ENCODE measurements at places on chromosomes 2 and 18.
A peak's percentile ranks its signal among the peaks of the same experiment; 100 is the strongest.

GRCh38 chr2:23383100-23383499 is 1.9 kb upstream of the KLHL29 start:
- DNase-seq = no peak

DNA sequence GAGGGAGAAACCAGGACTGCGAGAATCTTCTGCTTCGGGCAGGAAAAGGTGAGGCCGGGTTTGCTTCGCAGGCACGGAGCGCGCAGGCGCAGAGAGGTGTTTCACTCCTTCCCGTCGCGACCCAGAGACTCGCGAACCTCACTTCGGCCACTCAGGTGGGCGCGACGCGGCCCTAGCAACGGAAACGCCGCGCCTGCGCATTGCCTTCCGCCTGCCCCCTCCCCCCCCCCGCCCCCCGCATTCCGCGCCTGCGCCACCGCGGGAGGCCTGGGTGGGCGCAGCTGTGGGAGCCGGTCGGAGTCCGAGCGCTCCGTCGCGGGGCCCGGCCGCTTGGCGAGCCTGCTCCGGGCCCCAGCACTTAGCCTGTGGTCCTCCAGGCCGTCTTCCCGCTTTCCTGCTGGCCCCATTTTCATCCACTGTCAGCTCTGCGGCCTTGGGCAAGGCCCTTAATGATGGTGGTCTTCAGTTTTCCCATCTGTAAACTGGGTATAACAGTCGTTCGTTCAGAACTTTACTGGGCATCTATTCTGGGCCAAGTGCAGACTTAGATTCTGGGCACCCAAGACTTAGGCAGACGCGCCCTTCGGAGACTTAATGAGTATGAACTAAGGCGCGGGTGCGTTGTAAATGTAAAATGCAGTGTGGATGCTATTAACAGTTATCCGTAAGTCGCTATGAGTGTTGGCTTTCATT is 62.1 kb upstream of the ACKR3 start:
- DNase-seq = no peak

DNA sequence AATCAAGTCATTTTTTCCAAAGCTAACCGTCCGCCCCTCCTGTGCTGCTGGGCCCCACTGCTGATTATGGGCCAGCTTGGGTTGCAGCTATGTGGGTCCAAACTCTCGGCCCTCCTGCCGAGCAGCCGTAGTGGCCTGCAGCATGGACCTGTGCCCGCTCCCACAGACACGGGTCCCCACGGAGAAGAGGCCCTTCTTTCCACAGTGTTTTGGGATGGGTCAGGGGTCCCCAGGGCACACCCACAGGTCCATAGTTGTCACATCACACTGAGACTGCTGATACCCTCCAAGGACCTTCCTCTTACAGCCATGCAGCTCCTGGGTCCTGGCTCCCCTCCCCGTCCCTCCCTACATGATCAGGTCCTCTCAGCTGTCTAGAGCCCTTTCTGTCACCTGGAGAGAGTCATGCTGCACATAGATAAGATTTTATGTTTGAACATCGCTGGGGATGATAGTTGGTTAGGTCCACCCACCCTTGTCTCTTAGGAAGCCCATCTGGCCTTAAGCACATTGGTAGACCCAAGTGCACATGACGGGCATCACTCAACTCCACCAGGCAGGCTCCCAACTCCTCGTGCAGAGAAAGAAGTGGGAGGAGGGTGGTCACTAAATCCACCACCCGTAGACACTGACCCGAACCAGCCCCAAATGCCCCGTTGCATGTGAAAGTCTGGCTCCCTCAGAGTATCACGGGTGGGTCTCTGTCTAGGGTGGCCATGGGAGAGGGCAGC is 17.5 kb downstream of the GPR55 start:
- no peak for DNase-seq

- no peak for DNase-seq
Measured at GRCh38 chr2:11011359-11011758, 99.6 kb downstream of the KCNF1 start.

DNA sequence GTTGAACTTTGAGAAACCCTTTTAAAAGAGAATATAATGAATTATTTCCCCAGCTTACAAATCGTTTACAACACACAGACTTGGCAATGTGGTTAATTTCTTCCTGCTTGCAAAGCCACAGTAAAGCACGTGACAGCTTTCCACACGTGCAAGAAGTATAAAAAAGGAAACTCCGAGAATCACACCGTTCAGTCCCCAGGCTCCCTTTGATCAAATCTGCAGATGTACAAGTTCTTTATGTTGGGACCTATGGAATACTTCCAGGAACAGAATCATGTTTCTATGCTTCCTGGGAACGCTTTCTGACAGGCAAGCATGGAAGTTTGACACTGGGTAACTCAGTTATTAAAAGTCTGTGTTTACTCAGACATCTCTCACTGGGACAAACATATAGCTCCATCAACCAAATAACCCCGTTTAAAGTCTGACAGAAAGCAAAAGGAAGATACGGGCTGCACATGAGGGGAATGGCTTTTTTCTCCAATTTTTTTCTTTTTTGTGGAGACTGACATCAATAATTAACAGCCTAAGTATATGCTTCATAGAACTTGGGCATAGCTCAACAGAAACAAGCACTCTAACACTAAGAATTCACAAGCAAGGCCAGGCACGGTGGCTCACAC is 134.8 kb downstream of the EIPR1 start:
- DNase-seq = no peak

- DNase-seq = no peak
Measured at GRCh38 chr2:46411245-46411641, 68.1 kb upstream of the TMEM247 start.

DNA sequence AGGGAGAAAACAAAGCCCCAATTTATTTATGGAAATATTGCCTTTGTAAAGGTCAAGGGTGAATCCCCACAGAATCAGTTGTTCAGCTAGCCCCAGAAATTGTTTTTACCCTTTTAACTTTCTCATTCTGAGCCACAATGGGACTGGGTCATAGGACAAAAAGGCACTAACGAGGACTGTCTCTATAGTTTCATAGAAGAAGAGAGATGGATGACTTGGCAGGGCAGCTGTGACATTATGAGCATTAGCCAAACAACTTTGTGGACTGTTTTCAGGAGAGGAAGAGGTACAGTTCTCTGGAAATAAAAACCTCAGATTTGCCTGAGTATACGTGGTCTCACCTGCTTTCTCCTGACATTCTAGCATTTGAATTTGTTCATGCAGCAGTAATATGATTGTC is 1155.8 kb upstream of the CHAC2 start:
- DNase-seq = no peak

DNA sequence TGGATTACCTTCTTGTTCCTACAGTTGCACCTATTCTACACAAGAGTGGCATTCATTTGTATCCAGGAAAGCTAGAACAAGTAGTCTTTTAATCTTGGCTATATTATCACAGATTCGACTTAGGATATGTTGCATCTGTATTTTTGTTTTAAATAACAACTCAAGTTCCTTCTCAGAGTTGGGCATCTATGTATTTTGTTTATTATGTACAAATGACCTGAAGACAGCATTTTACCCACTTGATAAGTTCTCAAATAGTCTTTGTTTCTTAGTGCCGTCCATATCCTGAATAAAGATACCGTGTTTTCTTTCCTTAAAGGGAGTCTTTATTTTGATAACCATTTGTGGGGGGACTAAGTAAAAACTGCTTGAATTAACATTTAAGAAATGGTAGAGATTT is 2.9 kb downstream of the ITPRID2 start:
- DNase-seq = peak; percentile 24

- DNase-seq = no peak
Measured at GRCh38 chr2:181129364-181130056, 149.1 kb downstream of the UBE2E3 start.

- peak; percentile 17 for DNase-seq
Measured at GRCh38 chr2:221758076-221758475, 186.0 kb upstream of the EPHA4 start.

DNA sequence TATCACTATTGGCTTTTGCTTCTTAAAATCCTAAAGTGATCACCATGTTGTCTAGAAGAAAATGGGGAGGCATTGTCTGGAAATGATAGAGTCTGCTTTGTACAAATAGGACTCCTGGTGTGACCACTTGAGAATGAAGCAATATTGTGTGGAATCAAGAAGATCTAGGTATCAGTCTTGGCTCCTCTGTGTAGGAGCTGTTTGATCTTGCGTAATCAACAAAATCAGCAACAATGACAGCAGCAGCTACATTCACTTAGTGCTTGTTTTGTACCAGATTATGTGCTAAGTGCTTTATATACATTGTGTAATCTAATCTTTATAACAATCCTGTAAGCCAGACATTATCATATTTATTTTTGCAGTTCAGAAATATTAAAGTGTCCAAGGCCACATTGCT is 17.8 kb downstream of the NCOA1 start:
- DNase-seq = no peak

GRCh38 chr2:48946449-48947048 is 191.0 kb upstream of the LHCGR start:
- peak; percentile 67 for DNase-seq

- DNase-seq = no peak
Measured at GRCh38 chr2:49146401-49146800, 7.9 kb downstream of the FSHR start.

GRCh38 chr2:145861940-145862339 is 1342.0 kb upstream of the ZEB2 start:
- DNase-seq = no peak

DNA sequence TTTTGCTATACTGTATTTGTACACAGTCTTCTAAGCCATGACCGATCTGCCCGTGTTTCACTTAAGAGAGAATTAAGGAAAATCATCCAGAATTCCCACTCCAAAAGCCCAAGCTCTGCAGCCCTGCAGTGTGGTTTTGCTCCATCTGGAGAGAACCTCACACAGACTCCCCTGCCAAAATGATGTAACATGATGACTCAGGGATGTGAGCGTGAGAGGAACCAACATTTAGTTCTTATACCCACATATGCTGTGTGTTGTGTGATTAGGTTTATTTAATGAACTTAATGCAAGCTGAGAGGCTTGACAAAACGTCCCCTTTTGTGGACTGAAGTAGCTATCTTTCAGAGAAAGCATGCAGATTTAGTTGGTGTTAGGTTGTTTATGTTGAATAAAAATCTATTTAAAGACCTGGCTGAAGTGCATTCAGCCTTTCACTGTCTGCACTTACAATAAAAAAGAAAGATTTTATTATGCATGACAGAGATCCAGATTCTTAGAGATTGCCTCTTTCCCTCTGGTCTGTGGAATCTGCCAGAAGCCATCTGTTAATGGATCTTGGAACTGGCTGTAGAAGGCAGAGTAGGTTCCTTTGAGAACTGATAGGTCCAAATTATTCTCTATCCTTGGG is 6.3 kb downstream of the RAB12 start:
- peak; percentile 84 for DNase-seq

GRCh38 chr2:219425238-219426067 is 7.3 kb downstream of the DES start:
- DNase-seq = no peak

DNA sequence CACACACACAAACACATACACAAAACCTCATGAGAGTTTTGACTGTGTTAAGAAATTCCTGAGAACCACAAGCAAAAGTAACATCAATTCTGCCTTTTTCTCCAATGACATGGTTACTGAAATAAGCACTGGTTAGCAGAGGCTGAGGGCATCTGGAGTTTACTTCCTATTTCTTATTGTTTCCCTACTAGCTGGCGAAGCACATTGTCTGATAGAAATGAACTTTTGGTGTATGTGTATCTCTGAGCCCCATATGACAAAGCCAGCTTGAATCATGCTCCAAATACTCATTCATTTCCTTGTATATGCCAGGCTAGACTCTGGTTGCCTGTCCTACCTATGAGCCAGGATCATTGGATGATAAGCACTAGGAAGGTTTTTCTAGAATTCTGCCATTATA is 203.1 kb downstream of the NCKAP5 start:
- peak; percentile 69 for DNase-seq

DNA sequence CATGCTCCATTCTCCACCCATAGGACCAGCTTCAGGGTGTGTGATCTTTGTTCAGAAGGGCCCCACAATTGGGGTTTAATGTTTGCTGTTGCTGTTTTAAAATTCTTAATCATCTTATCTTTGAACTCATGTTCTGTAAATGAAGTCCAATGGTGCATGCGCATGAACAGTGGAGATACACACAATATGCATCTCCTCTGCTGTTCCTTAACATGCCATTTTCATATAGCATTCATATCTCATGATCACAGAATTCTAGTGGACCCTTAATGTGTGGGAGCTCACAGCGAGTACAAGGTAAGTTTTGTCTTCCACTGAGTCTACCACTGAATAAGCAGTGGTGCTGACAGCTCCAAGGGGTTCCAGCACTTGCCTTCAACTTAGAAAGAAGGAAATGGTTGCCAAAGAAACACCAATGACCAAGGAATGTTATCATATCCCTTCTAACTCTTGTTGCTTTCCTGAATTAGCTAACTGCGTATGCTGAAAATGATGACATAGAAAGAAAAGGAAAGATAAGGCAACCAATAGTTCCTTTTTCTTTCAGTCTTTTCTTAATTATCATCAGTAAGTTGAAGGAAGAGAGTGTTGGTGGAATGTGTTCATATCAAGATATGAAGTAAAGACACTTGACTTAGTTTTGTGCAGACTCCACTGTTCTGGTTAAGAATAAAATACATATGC is 258.9 kb upstream of the FBXO11 start:
- no peak for DNase-seq

GRCh38 chr2:15619076-15619475 is 27.4 kb downstream of the DDX1 start:
- no peak for DNase-seq

GRCh38 chr18:11955239-11956029 is 25.9 kb upstream of the IMPA2 start:
- DNase-seq = peak; percentile 50

GRCh38 chr18:49059028-49059834 is 108.5 kb upstream of the SMAD7 start:
- DNase-seq = peak; percentile 32

DNA sequence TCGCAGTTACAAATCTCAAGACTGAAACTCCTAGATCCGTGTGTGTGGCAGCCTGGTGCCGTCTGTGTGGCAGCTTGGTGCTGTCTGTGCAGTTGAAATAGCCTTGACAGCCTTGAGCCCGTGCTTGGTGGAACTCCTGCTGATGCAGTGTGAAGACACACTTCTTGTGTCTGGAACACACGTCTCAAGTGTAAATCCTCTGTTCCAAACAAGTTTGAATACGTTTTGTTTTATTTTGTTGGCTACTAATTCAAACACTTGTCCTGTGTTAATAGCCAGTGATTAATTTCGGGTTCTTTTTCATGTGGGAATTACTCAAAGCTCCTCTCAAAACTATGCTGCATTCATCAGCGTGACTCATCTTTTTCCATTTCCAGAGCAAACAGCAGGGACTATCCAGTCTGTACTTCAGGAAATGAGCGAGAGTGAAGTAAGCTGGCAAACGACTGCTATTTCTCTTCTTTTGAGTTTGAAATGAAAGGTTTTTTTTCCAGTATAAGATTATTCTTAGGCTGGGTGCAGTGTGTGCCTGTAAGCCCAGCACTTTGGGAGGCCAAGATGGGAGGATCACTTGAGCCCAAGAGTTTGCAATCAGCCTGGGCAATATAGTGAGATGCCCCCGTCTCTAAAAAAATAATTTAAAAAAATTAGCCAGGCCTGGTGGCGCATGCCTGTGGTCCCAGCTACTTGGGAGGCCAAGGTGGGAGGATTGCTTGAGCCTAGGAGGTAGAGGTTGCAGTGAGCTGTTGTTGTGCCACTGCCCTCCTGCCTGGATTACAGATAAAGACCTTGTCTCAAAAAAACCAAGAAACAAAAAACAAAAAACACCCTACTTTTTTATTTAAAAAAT is 152.9 kb downstream of the SPP2 start:
- peak; percentile 96 for DNase-seq
